ENCODE measurements at places on chromosomes 5 and 9.

- no peak for DNase-seq
Observed at GRCh38 chr5:179182601-179183000, 122.4 kb downstream of the ZNF354C start.

DNA sequence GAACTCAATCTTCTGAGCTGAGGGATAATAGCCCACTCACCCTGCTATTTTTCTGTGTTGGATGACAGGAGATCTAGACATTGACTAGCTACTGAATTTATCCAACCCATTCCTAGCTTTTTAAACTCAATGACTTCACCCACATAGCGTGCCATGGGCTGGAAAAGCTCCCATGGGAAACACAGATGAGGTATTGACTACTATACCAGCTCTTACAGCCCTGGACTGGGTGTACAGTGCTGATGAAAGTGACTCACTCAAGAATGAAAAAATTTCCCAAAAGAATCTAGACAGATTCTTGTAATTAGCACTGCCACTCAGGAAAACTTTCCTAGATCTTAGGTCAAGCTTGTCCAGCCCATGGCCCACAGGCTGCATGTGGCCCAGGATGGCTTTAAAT is 72.7 kb upstream of the NREP start:
- no peak for DNase-seq

DNA sequence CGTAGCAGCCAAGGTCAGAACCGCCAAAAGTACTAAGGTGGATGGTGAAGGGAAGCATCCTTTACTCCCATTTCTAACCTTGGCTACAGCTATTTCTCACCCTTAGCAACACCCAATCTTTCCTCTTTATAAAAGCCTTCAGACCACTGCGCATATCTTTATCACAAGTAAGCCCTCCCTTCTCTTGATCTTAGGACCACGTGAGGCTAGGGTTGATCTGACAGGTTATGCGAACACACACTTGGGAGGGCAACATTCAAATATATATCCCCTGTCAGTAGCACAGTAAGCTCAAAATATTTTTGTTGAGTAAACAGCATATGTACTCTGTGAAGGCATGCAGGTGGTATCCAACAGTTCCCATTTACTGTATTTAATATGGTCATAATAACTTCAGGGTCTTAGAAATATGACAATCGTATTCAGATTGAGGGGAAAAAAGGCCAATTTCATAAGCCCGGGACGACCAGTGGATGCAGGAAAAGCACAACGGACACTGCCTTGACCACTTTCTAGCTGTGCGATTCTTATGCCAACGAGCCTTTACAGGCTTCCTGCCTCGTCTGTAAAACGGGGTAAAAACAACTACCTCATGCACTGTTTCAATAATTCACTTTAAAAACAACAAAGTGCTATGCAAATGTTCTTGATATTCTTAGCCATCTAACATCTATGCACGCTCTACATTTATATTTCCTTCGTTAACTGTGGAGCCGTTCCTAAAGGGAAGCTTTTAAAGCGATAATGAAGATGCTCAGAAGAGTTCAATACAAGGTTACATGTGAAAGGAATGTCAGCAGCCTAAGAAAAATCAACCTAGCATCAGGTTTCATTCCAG is 1.3 kb downstream of the ARSB start:
- no peak for DNase-seq

DNA sequence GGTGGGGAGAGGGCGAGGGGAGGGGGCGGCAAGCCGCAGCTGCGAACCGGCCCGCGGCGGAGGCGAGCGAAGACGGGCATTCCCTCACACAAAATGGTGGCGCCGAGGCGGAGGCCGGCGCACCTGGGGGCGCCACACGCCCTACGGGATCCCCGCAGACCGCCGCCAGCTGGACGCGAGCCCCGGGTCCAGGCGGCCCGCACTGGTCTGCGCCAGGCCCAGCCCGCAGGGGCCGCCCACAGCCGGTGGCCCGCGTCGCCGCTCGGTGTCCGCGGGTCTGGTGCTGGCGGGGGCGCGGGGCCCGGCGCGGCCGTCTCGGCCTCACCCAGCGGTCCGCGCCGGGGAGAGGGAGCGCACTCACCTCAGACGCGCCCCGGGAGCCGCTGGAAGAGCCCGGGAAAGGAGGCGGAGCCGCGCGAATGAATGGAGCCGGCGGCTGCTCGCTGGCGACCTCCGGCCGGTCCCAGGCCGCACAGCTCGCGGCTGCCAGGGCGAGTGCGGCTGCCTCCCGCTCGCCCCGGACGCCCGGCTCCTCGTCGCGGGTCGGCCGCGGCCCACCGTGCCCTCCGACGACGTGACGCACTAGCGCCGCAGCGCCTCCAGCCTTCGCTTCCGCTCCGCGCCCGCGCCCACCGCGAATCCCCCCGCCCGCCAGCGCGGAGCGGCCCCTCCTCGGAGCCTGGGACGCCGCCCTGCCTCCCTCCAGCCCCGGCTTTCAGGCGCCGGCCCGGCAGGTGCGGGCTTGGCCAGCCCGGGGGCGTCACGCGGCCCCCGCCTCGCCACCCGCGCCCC is at the start of gene FAM169A:
Gene FAM169A, minus strand, starts transcription at position 584 of the 792 bp plus-strand sequence. CDS start 24,711 bp downstream, outside the sequence.
- peak; percentile 41 for DNase-seq

DNA sequence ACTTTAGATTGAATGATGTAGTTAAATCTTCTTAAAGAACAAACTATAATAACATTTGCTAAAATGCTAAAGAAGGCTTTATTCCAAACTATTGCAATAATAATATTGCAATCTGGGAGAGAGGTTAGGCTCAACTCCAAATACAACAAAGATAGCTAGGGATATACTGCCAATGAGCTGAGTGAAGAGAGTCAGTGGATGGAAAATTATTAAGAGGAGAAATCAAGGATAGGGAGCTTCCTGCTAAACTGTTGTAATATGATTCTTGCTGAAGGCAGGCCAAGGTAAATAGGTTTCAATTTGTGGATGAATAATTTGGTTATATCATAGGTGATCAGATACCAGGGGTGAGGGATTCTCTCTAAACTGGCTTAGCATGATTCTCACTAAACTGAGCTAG is 1651.5 kb downstream of the EFNA5 start:
- no peak for DNase-seq

GRCh38 chr5:59238126-59238902 is 655.2 kb downstream of the PDE4D start:
- no peak for DNase-seq

GRCh38 chr9:110048976-110049698 is 158.8 kb downstream of the C9orf152 start:
- peak; percentile 45 for DNase-seq

- DNase-seq = no peak
Observed at GRCh38 chr5:51811883-51812471, 428.7 kb downstream of the ISL1 start.

- no peak for DNase-seq
Observed at GRCh38 chr9:93089024-93089423, 7.0 kb upstream of the CARD19 start.

DNA sequence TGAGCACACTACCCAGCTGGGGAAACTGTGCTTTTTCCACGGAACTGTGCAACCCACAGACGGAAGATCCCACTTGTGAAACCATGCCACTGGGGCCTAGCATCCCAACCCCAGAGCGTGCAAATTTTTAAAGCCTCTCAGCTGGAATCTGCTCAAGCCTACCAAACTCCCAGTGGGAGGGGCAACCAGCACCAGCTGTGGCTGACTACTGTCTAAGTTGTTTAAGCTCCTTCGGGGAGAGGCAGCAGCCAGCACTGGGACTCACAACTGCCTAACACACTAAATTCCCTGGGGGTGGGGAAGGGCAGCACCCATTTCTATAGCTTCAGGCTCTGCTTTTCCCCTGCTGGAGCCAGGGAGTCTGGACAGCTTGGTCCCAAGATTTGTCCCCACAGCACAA is 287.6 kb upstream of the MSX2 start:
- no peak for DNase-seq

GRCh38 chr9:27440888-27441740 is 83.0 kb upstream of the IFNK start:
- no peak for DNase-seq

GRCh38 chr9:35158501-35159280 is 3.1 kb upstream of the UNC13B start:
- DNase-seq = no peak

- DNase-seq = no peak
Observed at GRCh38 chr5:145984072-145984471, 47.7 kb downstream of the SH3RF2 start.

GRCh38 chr9:82673919-82674318 is 389.0 kb downstream of the RASEF start:
- no peak for DNase-seq

DNA sequence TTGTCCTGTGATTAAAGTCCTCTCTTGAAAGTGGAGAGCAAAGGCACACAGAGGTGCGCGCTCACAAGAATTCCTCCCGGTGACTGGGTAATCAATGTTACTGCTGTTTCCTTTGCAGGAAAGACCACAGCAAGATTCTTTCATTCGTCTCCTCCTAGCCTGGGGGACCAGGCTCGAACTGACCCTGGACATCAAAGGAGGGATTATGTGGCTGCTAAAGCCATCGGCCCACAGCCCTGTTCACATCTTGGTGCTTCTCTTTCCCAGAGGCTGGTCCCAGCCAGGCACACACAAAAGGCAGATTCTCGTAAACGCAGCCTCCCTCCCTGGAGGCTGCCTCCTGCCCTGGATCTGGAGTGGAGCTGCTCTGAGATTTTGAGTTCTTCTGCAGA is 230.9 kb downstream of the FANCC start:
- no peak for DNase-seq

DNA sequence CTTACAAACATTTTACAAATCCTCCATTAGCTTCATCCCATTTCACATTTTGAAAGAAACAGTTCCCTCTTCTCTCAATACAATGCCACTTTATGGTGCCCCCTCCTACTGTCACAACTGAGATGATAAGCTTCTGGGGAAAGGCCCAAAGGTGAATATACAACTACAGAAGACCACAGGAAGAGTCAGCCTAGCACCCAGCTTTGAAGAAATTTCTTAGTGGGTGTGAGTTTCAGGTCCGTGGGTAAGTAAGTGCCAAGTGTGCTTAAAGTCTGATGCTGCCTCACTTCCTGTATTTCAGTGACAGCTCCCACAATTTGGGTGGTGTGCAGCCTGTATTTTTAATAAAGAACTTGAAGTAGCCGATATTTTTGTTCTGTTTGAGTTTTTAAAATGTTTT is 68.1 kb downstream of the ARHGEF28 start:
- no peak for DNase-seq

GRCh38 chr5:130034566-130035210 is 130.4 kb downstream of the CHSY3 start:
- no peak for DNase-seq

- DNase-seq = no peak
Observed at GRCh38 chr9:78985084-78985738, 586.6 kb upstream of the TLE4 start.

GRCh38 chr5:72922422-72922821 is 33.4 kb upstream of the FCHO2 start:
- no peak for DNase-seq

- no peak for DNase-seq
Observed at GRCh38 chr9:13331320-13331719, 51.8 kb upstream of the MPDZ start.

DNA sequence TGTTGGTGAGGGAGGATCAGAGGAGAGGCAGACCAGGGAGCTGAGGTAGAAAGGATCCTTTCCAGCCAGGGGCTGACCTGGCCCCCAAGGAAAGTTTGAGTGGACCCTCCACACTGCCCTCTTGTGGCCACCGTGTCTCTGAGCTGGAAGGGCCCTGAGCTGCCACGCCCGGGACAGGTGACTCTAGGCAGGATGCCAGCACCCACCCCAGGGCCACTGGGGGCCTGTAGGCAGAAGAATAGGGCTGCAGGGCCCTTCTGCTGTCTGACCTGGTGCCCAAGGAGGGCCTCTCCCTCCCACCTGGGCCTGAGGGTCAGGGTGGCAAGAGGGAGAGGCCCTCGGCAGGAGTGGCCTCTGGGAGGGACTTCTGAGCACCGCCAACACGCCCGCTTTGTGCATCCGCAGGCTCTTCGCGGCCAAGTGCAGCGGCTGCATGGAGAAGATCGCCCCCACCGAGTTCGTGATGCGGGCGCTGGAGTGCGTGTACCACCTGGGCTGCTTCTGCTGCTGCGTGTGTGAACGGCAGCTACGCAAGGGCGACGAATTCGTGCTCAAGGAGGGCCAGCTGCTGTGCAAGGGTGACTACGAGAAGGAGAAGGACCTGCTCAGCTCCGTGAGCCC is 76.8 kb downstream of the LMX1B start:
- DNase-seq = peak; percentile 71

DNA sequence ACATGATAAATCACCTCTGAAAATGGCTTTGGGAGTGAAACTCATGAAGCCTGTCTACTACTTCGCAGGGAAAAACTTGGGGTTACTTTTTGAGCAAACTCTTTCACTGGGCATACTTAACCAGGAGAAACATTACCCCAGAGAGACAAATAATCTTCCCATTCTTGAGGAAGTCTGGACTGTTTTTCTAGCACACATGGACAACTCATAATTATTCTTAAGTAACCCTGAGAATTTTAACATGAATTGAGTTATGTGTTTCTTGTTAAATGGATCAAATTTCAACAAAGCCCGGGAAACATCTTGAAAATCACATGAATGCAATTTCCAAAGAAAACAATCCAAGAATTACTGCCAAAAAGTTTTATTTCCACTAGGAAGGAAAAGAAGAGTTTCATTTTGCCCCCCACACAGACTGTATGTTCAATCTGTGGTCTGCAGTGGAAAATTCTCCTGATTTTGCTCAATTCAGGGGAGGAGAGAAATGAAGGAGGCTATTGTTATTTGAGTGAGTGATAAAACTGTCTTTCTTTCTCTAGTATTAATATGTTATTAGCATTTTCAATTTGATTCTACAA is 564.8 kb upstream of the CLINT1 start:
- no peak for DNase-seq

DNA sequence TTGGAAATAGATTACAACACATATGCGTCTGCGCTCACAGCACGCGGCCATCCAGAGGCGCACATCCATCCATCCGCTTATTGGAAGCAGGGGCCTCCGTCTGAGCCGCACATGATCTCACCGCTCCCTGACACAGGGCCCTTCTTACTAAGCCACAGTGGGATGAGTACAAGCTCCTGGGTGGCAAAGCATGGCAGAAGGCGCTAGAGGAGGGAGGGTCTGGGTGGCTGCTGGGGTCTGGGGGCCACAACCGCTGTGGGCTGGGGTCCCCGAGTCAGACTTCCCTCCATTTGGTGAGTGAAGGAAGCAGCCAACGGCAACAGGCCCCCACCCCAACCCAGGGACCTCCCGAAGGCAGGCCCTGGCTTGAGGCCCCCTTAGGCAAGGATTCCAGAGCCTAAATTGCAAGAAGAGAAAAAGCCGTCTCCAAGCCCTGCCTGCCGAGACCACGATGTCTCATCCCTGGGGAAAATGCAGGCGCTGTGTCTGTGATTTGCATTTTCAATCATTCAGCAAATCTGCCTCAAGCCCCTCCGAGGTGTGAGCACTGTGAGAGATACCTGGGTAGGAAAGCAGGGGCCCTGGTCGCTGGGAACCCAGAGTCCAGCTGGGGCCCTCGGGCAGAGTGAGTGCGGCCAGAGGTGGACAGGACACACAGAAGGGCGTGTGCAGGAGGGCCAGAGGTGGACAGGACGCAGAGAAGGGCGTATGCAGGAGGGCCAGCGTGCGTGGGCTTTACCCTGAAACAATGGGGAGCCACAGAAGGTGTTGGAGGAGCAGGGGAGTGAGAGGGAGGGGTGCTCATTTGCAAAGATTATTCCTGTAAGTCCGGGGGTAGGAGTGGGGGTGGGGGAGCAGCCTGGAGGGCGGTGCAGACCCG is 135.7 kb downstream of the OLFM1 start:
- DNase-seq = no peak
